ENCODE measurements at places on chromosomes 16 and 17.

GRCh38 chr17:7855660-7856010 is 769 bp downstream of the TMEM88 start:
- DNase-seq: no peak

- DNase-seq: no peak
Observed at GRCh38 chr17:48247038-48247437, 139.5 kb downstream of the SNX11 start.

- DNase-seq: no peak
Observed at GRCh38 chr16:89150981-89151380, 20.6 kb upstream of the CDH15 start.

- DNase-seq: no peak
Observed at GRCh38 chr17:59504821-59505220, 60.6 kb upstream of the DHX40 start.

DNA sequence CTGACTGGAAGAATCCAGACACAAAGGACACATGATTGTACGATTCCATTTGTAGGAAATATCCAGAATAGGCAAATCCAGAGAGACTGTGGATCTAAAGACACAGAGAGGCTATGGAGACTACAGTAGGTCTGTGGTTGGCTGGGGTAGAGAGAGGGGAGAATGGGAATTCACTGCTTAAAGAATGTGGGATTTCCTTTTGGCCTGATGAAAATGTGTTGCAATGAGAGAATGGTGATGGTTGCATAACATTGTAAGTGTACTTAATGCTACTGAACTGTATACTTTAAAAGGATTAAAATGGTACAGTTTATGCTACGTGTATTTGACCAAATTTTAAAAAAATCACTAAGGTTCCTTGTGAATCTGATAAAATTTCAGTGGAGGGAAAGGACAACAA is 62.1 kb downstream of the GPRC5B start:
- DNase-seq: no peak

All from H9 (cell line).